ENCODE measurements at places on chromosomes 12 and 14.

- no peak for DNase-seq
Measured at GRCh38 chr14:92615451-92615850, 101.9 kb downstream of the RIN3 start.

GRCh38 chr12:47602949-47603558 is 102.8 kb downstream of the RPAP3 start:
- no peak for DNase-seq

DNA sequence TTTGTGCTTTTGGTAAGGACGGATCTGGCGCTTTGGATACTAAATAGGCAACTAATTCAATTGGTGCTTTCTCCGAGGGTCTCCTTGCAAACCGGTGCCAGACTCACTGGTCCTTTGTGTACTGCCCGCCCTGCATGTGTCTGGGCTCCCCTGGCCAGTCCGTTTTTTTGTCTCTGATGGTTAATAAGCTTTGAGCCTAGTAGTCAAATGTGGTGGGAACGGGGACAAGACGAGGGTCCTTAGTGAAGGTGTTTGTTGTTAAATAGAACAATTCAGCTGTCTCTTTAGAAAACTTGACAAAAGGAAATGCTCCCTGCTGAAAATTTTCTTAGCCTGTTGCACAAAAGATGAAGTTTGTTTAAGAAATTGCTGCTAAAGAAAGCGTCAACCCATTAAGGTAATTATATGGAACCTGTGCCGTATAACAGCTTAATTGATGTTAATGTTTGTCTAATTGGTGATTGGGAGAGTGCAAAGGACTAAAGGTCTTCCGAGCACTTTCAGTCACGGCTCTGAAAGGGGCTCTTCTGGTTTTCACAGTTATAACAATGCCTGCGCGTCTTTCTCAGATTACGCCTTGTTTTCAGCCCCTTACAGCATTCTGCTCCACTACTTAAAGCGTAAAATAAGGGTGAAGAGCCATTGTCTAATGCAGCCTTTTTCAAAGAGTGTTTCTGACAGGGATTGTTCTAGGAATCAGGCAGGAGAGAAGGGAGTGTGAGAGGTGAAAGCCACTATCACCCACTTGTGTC is 537.4 kb downstream of the PRKD1 start:
- DNase-seq = no peak

- peak; percentile 65 for DNase-seq
Measured at GRCh38 chr14:104085032-104085888, at the start of gene ASPG. TSS of gene ASPG (plus strand) at chr14:104085700. CDS start at chr14:104085771, 71 bp downstream.

DNA sequence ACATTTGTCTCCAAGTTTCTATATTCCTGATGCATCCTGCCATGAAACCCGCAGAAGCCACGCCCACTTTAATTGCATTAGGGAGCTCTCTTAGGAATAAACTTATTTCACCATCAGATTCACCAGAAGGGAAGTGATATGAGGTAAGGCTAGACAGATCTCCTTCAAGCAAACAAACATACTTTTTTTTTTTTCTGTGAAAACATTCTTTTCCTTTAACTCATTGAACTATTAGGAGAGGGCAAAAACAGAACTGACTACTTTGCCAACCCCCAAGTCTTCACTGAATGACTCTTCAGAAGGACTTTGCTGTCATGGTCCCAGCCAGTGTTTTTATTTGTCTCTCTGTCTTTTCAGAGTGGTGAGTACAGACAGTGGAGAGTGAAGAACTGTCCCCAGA is 48.4 kb downstream of the GTF2A1 start:
- no peak for DNase-seq

- no peak for DNase-seq
Measured at GRCh38 chr14:39025250-39025809, 77.7 kb downstream of the SEC23A start.

GRCh38 chr12:53561590-53561953 is 54.3 kb upstream of the NPFF start:
- DNase-seq = no peak

DNA sequence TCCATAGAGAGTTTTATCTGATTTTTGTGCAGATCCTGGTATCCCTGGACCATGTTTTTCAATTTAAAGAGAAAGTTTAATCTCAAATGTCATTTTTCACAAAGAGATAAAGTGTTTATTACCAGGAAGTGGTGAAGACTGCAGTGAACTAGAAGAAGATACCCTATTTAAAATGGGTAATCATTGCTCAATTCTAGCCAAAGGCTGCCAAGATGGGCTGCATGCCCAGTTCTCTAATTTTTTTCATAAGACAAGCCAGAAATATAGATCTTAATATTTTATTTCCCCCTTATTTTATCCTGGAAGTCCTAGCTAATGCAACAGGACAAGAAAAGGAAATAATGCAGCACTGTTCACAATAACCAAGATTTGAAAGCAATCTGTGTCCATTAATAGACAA is 343.5 kb downstream of the PCNX1 start:
- DNase-seq = no peak

GRCh38 chr12:110012659-110013058 is 13.4 kb downstream of the ANKRD13A start:
- no peak for DNase-seq

GRCh38 chr14:36826614-36827013 is 165.0 kb downstream of the PAX9 start:
- DNase-seq = no peak

DNA sequence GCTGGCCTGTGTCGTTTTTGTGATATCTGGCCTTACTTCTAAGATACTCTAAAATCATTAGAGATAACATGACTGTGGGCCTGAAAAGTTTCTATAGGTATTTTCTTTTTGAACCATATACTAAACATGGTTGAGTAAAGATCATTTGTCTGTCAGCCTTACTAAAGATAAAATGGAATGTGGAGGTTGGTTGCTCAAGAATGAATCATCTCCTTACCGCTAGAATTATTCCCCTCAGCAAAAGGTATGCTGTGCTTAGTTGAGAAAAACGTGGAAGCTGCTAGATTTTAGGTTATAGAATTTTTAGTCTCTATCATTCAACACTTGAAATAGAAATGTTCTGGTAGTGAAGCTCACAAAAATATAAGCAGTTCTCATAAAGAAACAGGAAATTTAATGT is 407.3 kb downstream of the AEBP2 start:
- DNase-seq = no peak

DNA sequence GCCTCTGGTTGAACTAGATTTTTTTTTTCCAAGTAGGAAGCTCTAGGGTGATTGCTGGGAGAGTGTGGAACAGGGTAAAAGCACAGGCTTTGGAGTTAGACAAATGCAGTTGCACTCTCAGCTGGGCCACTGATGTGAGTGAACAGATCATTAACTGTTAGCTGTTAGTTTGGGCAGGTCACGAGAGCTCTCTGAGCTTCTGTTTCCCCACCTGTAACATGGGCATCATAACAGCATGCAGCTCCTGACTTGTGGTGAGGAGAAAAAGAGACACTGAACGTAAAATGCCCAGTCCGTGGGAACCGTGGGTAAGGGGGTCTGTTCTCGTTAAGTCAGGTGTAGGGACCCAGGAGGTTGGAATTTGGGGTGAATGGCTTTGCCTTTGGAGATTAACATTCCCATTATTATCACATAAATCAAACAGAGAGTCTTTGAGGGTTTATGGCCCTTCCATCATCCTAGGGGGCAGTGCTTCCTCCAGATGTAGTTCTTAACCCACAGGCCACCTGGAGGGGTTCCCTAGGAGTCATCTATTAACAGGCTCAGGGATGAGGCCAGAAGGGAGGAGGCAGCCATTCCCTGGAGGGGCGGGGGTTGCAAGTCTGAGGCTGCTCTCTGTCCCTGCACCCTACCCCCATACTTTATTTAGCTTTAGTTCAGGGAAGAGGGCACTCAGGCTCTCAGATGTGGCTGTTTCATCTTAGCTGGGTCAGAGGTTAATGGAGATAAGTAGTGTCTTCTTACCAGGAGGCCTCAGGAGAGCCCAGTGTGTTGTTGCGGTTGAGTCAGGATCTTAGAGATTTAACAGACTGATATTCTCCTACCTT is 135.2 kb downstream of the DACT1 start:
- no peak for DNase-seq

GRCh38 chr12:69641546-69641945 is 30.8 kb upstream of the LRRC10 start:
- DNase-seq = no peak

GRCh38 chr12:92899386-92900001 is 29.6 kb downstream of the EEA1 start:
- peak; percentile 92 for DNase-seq

DNA sequence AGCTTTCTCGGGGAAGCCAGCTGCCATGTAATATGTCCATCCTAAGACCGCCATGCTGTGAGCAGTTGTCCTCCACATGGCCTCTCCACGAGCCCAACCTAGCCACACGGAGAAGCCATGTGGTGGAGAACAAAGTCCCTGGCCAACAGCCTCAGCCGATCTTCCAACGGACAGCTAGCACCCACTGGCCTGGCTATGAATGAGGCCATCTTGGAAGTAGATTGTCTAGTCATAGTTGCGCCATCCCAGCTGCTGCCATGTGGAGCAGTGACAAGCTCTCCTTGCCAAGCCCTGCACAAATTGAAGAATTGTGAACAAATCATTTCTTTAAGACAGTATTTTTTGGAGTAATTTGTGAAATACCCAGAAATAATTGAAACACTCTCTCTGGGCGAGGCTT is 49.3 kb upstream of the USP44 start:
- DNase-seq = no peak

- no peak for DNase-seq
Measured at GRCh38 chr14:34742270-34743115, 28.1 kb upstream of the CFL2 start.

- no peak for DNase-seq
Measured at GRCh38 chr12:2274733-2275132, 221.9 kb downstream of the CACNA1C start.

GRCh38 chr14:38012056-38012455 is 195.6 kb upstream of the SSTR1 start:
- DNase-seq = no peak

DNA sequence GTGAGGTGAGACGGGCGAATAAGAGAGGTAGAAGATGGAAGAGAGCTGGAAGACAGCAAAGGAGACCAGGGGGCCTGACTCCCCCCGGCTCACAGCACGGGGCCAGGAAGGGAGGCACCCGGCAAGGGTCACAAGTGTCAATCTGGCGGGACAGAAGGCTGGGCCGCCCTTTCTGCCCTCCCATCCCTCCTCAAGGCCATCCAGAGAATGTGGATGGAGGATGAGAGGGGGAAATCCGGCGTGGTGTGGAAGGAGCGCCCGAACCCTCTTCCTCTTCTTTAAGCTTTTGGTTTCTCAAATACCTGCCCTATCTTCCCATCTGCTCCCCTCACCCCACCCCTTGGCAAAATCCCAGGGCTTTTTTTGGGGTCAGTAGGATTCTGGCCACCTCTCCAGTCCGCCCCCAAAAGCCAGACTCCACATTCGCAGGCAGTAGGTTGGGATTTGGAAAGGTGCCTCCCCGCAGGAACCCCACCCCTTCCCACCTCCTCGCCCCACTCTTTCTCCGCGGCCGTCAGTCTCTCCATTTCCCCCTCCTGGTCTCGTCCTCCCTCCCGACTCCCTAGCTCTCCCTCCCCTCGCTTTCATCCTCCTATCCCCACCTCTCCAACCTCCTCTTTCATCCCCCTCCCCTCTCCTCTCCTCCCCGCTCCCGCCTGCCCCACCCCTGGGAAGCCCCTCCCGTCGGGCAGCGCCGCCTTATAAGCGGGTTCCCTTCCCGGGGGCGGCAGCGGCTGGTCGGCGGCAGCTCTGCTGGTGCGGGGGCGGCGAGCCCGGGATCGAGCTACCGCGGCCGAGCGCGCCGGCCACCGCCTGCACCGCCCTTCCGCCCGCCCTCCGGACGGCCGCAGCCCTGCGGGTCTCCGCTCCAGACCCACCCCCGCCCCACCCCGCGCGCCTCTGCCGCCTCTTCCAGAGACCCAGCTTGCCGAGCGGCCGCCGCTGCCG is at the start of gene PTMS:
Gene PTMS, plus strand, starts transcription at position 730 of the 948 bp plus-strand sequence. CDS start 343 bp downstream, outside the sequence.
- DNase-seq = peak; percentile 86

DNA sequence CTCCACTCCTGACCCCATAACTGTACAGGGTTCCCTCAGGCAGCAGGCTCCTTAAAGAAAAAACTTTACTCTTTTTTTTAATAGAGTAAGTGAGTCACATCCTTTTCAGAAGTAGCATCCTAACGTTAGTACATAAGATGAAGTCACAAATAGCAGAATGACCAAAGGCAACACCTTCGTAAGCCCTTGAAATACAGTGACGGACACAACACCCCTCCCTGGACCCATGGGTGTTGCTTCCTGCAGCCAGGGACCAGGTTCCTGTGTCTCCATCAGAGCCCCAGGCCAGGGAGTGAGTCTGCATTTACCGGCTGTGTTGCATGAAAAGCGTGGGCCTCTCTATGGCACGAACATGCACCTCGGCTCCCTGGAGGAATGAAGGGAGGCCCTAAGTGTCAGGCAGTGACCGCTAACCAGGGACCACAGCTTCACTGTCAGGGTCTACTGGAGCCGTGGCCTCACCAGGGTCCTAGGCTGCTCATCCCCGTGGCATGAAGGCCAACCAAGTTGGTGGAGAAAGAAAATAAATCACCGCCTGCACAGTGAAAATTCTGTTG is 340.0 kb upstream of the SFSWAP start:
- DNase-seq = peak; percentile 53

- no peak for DNase-seq
Measured at GRCh38 chr12:76275511-76276093, 72.6 kb downstream of the BBS10 start.

- DNase-seq = no peak
Measured at GRCh38 chr14:90730206-90730766, 85.9 kb downstream of the TTC7B start.

DNA sequence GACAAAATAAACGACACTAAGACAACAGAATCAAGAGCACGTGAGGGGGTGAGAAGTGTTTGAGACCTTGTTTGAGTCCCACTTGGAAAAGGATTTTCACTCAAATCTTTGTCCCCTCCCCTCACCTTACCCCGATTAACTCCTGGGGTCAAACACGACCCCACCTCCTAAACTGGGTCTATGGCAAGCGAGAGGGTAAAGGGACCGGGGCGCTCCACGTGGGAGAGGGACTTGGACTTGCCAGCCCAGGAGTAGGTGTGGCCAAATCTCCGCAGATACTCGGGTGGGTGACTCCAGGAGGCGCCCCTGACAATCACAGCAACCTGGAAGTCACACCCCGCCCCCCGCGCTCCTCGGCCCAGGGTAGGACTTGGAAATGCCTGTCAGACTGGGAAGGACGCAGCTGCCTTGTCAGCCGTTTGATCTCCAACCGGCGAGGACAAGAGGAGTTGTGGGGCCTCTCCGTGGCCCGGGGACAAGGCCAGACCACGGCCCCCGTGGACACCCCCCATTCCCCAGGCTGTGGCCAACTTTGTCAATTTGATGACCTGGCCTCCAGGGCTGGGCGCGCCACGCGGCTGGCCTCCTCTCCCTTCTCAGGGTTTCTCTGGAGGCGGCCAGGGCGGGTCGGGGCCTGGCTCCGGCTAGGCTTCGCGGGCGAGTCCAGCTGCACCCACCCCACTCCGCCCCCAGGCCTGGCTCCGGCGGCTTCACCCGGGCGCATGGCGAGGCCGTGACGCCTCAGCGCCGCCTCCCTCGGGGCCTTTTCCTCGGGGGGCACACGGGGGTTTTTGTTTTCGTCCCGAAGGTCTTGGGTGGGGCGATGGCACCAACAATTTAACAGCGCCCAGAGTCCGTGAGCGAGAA is 1.1 kb upstream of the BCL11B start:
- DNase-seq = peak; percentile 83

GRCh38 chr12:120489018-120489417 is 6.9 kb upstream of the DYNLL1 start:
- no peak for DNase-seq

- no peak for DNase-seq
Measured at GRCh38 chr12:118391836-118392235, 15.5 kb downstream of the SUDS3 start.
